ENCODE measurements at places on chromosomes 13 and 19.

DNA sequence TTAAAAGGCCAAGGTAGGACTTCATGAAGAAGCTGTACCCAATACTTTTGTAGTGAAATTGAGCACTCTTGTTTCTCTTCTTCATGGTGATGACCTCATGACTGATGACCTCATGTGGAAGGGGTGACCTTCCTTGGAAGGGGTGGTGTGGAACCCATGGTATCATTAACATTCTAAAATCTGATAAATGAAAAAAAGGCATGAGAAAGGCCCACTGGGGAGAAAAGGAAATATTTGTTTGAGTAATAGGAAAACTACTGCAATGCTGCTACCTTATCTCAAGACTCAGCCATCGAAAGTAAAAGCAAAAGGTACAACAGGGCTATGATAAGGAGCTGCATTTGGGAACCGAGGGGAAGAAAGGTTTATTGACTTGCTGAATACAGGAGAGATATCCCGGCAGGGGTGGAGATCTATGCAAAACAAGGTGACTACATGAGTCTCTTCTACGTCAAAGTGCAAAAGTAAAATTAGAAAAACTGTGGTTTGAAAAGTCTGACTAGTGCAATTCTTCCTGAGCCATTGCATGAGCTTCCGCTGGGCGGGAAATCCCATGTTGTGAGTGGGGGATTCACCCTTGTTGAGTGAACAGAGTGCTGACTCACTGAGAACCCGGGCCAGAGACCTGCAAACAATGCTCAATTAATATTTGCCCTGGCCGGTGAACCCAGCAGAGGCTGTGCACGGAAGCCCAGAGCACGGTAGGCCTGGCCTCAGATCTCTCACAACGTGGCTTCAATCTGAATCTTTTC is 138.9 kb upstream of the RFC3 start:
- peak; percentile 12 for DNase-seq

DNA sequence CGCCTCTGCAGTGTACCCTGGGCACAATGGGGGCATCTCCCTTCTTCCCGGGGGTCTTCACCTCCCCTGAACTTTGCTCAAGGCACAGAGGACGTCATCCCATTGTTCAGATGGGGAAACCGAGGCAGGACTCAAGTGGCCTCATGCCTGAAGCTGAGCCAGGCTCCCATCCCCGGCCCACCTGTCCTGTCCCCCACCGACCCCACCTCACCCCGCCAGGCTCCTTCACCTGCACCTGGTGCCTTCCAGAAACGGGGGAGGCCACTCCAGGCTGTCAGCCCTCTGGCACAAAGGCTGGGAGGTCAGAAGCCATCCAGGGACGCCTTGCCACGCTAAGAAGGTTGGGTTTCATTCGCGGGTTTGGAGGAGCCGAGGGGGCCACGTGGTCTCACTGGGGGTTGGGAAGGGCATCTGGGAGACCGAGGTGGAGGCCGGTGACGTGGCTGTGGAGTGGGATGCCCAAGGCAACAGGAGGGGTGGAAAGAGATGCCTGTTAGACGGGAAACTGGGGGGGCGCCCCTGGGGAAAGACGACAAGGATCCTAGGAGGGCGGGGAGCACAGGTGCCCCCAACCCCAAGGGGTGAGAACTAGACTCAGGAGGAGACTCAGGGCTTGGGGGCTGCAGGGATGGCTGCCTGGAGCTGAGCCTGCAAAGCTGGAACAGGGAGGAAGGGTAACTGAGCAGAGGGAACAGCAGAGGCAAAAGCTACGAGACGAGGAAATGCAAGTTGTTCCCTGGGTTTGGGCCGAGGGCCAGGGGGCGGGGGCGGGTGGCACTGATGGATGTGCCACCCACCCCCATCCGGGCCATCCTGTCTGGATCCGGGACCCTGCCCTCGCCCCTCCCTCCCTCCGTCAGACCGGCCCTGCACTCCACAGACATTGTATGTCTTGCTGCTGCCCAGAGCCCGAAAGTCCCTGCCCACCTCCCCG is 6.0 kb upstream of the TCF3 start:
- no peak for DNase-seq

DNA sequence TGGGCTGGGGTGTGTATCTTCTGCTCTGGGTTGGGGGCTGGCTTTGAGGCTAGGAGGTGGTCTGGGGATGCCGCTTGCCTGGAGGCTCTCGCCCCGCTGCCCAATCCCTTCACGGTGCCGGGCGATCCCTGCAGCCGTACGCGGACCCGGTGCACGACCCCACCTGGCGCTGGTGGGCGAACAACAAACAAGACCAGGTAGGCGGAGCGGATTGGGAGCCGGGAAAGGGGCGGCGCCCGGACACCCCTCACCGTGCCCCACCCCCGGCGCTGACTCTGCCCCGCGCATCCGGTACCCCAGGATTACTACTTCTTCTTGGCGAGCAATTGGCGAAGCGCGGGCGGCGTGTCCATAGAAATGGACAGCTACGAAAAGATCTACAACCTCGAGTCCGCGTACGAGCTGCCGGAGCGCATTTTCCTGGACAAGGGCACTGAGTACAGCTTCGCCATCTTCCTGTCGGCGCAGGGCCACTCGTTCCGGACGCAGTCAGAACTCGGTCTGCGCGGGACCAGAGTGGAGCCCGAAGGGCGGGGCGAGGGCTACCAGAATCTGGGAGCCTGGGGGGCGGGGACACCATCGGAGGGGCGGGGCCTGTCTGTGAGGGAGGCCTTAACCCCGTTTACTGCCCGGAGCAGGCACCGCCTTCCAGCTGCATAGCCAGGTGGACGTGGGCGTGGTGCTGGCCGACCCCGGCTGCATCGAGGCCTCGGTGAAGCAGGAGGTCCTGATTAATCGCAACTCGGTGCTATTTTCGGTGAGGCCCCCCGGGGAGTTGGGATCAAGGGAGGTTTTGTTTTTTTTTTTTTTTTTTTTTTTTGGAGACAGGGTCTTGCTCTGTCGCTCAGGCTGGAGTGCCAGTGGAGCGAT is 12.1 kb upstream of the PSMD8 start:
- peak; percentile 89 for DNase-seq

- no peak for DNase-seq
Measured at GRCh38 chr19:944171-944567, 18.3 kb downstream of the ARID3A start.

- no peak for DNase-seq
Measured at GRCh38 chr13:110980921-110981320, 66.1 kb upstream of the ANKRD10 start.

- DNase-seq = no peak
Measured at GRCh38 chr13:106096661-106097092, 438.8 kb downstream of the EFNB2 start.

DNA sequence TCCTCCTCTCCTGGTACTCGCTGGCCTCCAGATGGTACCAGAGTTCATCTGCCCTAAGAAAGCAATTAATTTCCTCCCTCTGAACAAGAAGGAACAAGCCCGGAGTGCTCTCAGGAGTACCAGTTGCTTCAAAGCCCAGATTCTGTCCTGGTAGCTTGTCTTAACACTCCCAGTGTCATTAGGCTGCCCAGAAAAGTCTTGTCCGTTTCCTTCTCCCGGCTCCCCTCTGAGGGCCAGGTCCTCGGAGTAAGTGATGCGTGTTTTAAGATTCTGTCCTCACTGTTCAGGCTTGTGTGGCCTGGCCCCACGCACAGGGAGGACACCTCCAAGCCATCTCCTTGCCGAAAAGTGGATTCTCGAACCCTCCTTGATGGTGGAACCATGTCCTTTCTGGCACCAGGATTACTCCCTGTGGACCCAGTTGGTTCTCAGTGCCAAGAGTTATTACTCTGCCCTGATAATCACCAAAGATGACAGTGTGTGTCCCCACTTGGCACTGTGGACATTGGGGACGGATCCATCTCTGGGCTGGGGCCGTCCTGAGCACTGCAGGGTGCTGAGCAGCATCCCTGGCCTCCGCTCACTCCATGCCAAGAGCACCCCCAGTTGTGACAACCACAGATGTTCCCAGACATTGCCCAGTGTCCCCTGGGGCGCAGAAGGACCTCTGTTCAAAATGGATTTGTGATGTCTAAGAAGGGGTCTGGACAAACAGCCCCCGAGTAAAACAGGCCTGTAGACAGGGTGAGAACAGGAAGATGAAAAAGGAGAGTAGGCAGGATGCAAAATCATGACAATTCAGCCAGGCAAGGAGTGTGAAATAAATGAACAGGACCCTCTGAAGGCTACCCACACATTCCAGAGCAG is 52.4 kb downstream of the RFX2 start:
- no peak for DNase-seq

- DNase-seq = no peak
Measured at GRCh38 chr19:54253331-54254194, 3.5 kb downstream of the LILRB5 start.

- DNase-seq = no peak
Measured at GRCh38 chr19:30341611-30342201, 30.5 kb upstream of the ZNF536 start.

- DNase-seq = peak; percentile 97
Measured at GRCh38 chr19:50728084-50728737, 5.0 kb downstream of the CLEC11A start.

GRCh38 chr13:33611121-33611805 is 206.7 kb upstream of the RFC3 start:
- DNase-seq = no peak

DNA sequence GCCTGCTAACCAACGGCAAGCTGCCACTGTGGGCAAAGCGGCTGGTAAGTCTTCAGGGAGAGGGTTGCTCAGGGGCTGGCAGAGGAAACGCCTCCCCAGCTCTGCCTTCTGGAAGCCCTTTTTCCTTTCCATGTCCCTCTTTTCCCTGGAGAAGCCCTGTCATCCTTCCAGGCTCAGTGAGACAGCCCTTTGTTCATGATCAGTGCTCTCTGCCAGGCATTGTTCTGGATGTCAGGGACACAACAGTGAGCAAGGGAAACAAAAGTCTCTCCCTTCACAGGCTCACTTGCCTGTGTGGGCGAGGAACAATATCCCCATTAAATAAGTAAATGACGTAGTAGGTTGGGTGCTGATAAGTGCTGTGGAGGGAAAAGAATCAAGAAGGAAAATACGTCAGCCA is 13.9 kb upstream of the OVOL3 start:
- no peak for DNase-seq

- no peak for DNase-seq
Measured at GRCh38 chr13:102276404-102276803, 125.4 kb downstream of the FGF14 start.

- no peak for DNase-seq
Measured at GRCh38 chr13:56412856-56413255, 727.9 kb upstream of the PRR20A start.

GRCh38 chr13:24052547-24053518 is 107.7 kb upstream of the SPATA13 start:
- DNase-seq = no peak

DNA sequence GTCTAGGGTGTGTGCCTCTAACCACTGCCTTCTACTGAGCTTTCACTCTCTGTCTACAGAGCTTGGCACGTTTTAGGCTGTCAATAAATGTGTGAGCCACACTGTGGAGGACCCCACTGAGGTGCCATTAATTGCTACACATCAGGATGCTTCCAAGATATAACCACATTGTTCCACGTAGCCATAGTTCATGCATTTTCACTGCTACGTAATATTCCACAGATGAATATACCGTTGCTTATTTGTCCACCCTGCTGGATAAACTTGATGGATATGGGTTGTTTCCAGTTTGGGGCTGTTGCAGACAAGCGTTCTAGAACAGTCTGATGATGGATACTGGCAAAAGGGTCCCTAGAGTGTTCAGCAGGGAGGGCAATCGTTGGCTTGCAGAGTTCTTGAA is 11.3 kb upstream of the NUMBL start:
- DNase-seq = no peak

DNA sequence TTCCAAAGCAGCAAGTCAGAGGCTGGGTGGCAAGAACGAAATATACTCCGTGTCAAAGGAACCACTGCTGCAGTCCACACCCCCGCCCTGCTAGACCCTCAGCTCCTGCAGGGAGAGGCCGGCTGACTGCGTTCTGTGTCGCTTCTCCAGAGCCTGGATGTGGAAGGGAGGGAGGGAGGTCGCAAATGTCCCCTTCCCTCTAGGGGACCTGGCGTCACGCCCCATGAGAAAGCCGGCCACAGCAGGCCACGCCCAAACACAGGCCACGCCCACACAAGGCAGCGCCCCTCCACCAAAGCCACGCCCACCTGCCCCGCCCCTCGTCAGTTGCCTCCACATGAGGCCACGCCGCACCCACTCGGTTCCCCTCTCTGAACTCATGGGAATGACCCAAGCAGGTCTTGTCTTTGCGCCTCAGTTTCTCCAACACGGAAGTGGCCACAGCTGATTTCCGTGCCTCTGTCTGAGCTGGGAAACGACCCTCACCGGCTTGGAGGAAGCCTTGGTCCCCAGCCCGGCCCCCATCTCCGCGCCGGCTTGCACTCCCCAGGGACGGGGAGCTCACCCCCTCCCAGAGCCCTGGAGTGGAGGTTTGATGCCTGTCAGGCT is 38.4 kb upstream of the TCF3 start:
- peak; percentile 75 for DNase-seq

GRCh38 chr13:42384265-42384664 is 112.3 kb downstream of the AKAP11 start:
- DNase-seq = no peak

DNA sequence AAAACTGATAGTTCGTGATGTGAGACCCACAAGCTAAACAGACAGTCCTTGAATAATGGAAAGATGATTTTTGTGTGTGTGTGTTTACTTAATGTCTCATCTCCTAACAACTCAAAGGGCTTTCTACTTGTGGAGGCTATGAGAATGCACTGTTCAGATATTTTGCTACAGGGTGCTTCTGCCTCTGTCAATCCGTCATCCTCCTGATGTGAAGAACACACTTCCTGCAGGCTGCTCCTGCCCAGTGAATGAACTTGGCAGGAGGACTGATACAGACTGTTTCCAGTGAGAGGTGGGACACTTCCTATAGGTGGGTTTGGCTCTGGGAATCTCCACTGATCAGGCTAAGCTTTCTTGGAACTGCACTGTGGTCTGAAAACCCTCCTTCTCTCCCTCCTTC is 168.4 kb upstream of the STARD13 start:
- DNase-seq = no peak

GRCh38 chr19:44345959-44346358 is 10.5 kb downstream of the ZNF112 start:
- DNase-seq = no peak

DNA sequence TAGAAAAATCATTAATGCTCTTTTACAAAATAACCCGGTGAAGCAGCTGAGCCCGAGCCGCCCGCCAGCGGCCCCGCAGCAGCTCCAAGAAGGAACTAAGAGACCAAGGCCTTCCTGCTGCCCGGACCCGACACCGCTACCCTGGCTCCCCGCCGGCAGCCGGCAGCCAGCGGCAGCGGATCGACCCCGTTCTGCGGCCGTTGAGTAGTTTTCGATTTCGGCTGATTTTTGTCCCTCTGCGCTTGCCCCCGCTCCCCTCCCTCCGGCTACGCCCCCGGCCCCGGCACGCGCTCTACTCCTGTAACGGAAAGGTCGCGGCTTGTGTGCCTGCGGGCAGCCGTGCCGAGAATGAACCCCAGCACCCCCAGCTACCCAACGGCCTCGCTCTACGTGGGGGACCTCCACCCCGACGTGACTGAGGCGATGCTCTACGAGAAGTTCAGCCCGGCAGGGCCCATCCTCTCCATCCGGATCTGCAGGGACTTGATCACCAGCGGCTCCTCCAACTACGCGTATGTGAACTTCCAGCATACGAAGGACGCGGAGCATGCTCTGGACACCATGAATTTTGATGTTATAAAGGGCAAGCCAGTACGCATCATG is at the start of gene PABPC3:
Gene PABPC3, plus strand, starts transcription at position 286 of the 603 bp plus-strand sequence. Its CDS starts 63 bp downstream, at position 349.
- no peak for DNase-seq

Data from ELF-1 (cell line).